ENCODE measurements at places on chromosomes 11 and 22. TPM values are rescaled to one million over a fixed set of nuclear protein-coding genes. Genes with fewer than 3 reads are reported as not detected.

DNA sequence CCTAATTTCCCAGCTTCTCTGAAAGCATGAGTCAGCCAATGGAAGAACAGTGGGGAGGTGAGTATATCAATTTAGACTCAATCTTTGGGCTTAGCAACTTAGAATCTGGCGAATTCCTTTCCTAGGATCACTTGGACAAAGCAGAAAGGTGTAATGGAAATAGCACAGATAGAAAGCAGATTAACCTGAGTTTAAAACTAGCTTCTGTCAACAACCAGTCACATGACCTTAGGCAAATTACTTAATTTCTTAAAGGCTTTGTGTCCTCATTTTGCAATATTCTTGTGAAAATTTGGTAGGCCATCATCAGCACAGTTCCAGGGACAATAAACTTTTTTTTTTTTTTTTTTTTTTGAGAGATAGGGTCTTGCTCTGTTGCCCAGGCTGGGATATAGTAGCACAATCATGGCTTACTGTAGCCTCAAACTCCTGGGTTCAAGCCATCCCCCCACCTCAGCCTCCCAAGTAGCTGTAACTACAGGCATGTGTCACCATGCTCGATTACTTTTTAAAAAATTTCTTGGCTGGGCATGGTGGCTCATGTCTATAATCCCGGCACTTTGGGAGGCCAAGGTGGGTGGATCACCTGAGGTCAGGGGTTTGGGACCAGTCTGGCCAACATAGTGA, 40.8 kb upstream of the PCF11 start:
- no peak for DNase-seq

DNA sequence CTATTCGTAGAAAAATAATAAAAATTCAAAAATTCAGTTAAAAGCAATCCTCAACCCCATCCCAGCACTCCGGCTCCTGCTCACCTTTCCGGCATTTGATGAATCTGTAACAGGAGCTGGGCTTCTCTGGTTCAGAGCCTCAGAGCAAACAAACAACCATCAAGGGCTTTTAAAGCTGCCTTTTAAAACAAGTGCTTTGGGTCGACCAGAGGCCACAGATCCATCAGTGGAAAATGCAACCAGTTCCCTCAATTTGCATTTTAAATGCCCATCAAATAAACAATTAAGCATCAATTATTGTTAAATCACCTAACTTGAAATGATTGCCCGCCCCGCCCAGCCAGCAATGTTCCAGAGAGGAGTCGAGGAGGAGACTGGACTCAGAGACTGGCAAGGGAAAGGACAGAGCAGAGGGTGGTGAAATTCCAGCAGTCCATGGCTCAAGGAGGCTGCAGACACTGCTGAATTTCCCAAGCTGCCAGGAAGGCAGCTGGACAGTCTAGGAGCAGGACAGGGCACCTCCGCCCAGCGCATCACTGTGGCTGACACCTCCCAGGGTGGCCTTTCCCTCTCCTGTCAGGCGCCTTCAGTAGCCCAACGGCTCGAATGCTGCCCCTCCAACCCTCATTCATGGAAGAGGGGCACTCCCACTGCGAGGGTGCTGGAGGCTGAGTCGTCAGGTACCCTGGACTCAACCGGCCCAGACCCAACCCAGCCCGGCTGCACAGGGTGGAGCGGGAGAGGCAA, 7.5 kb downstream of the FXYD6 start:
- DNase-seq: no peak

GRCh38 chr11:36333897-36334296, 37.8 kb downstream of the PRR5L start:
- DNase-seq: no peak

PKDREJ gene
- total RNA-seq: not detected

GRCh38 chr22:40414311-40414710, 43.9 kb downstream of the SGSM3 start:
- DNase-seq: no peak

- no peak for DNase-seq
Observed at GRCh38 chr11:86696004-86696403, 23.6 kb upstream of the ME3 start.

DNA sequence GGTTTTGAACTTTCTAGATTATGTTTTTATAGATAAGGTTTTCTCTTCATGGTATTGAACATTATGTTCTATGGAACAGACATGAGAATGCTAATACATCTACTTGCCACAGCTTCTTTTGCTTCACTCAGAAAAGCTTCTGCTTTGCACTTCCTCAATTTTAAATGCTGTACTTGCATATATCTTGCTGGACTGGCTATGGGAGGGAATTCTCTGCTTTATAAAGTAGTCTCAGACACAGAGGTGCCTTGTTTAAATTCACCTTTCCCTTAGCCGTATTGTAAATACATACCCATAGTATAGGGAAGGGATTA, 173.9 kb downstream of the DDX10 start:
- DNase-seq: no peak

DNA sequence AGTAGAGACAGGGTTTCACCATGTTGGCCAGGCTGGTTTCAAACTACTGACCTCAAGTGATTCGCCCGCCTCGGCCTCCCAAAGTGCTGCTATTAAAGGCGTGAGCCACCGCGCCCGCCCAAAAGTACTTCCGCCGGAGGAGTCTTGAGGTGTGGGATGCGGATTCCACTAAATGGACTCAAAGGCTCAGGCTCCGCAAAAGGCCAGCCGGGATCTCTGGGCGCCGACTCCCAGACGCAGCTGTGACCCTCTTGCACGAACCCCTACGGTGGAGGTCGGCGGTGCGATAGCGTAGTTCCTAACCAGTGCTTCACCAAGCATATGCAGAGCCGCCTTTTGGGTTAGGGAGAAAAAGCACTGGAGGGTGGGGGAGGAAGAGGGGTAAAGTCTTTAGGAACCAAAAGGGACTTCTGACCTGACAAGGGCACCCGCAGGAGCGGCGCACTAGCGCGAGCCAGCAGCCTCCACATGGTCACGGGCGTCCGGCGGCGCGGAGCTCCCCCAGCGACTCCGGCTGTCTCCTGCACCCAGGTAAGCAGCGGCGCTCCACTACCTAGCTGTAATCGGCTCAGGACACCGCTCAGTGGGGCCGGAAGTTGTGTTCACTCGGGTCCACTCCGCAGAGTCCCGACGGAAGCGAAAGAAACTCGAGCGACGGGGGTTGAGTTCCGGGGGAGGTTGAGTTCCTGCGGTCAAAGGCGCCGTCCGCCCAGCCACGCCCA, at the start of gene MRPL16:
Gene MRPL16 (minus strand): TSS at position 590 of the 722 bp plus-strand sequence. CDS start 120 bp downstream, at position 470.
- DNase-seq: peak; percentile 85

GRCh38 chr11:8649361-8649760, 33.1 kb downstream of the TRIM66 start:
- no peak for DNase-seq

DNA sequence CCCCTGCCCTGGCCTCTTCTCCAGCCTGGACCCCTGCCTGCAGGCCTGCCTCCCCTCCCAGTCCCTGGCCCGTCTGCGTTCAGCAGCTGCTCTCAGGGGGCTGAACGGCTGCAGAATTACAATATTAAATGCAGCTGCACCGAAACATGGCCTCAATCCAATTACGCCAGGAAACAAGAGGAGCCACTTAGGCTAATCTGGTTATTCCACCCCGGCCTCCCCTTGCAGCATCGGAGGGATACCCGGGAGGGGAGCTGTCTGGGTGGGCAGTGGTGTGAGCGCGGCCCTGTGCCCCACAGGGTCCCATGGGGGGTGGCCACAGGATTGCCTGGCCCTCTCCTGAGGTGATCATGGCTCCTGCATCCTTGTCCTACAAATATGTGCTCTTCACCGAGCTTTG, 42.6 kb downstream of the FLRT1 start:
- DNase-seq: no peak

ROBO4 gene
- total RNA-seq: 11.9 TPM

GAL3ST3 gene
- not detected for total RNA-seq

GRCh38 chr11:119493712-119494111, 70.7 kb upstream of the THY1 start:
- no peak for DNase-seq

MFRP gene
- total RNA-seq: 0.16 TPM

VWCE gene
- total RNA-seq: 0.88 TPM

- DNase-seq: no peak
Observed at GRCh38 chr11:32421992-32422391, 13.3 kb downstream of the WT1 start.

NXPE1 gene
- total RNA-seq: 1.3 TPM

DNA sequence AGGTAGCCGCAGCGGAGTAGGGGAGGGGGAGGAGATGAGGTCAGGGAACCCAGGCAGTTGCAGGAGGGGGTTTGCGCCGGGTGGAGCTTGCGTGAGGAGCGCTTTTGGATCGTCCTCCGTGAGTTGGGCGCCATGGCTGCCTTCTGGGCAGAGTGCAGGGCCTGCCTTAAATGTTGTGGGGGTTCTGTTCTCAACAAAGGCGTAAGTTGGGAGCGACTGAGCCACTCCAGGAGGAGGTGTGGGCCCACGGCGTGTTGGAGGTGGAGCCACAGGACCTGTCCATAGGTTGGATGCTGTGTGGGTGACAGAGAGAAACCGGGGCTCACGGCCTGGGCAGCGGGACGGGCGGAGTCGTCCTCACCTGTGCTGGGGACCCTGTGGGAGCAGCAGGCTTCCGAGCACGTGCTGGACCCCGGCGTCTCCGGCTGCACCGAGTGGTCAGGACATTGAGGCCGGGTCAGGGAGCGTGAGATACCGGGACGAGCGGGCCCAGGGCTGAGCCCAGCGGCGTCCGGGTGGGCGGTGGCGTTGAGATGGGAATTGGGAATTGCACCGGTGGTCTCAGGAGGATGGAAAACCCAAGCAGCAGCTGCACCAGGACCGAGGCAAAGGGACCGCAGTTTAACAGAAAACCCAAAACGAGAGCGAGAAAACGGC, 977 bp upstream of the PGGHG start:
- no peak for DNase-seq

BLID gene
- total RNA-seq: 2.8 TPM

- no peak for DNase-seq
Observed at GRCh38 chr11:15011776-15012345, 39.7 kb upstream of the CALCA start.

CARD18 gene
- not detected for total RNA-seq

C1QTNF5 gene
- total RNA-seq: 38.0 TPM

DNA sequence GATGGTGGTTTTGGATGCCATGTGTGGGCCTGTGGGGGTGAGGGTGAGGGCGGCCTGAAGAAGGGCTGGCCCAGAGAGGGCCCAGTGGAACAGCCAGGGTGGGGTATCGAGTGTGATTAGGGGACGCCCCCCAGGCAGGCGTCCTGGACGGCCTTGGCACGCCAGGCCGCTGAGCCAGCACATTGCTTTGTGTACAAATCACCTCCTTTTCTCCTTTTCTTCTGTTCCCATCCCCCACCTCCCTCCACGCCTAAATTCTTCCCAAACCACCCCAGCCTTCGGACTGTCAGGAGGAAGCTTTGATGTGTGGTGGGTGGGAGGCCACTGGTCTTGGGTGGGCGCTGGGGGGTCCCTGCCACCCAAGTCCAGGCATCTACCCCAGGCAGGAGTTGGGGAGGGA, 7.8 kb upstream of the CD248 start:
- DNase-seq: no peak
